Omental fat pad (tissue), 4 donors: ENCODE measurements at places on chromosomes 6 and 20.

DNA sequence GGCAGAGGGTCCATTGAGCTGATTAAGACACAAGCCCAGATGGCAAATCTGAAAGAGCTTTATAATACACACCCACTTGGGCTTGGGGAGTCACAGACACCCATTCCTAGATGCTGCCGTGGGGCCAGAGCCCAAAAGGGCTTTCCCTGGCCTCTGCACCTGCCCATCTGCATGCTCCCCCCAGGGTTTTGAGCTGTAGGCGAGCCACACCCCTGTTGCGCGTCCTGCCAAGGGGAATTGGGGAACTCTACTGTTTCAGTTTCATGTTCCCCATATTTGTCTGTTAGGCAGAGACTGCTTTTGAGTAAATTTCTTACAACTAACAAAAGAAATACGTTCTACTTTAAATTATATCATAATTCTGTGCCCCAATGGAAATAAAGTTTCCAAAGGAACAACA, 52.9 kb upstream of the FNDC1 start:
- no peak for DNase-seq

- no peak for DNase-seq
Measured at GRCh38 chr6:153218184-153218792, 87.2 kb upstream of the RGS17 start.

- no peak for DNase-seq
Measured at GRCh38 chr6:37699138-37699766, 1.6 kb upstream of the MDGA1 start.

DNA sequence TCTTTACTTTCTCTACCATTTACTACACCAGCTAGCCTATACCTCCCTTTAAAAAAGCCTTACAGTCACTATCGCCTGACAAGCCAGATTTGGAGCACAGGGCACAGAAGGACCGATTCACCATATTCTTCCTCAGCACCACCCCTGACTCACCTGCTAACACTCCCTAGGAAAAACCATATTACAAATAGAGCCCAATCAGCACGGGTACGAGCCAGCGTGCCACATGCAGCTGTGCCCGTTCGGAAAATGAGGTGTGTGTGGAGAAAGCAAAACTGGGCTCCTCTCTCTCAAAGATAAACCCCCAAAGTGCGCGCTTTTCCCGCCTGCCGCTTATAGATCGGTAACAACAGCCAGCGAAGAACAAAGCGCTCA, 1.2 kb downstream of the SYNCRIP start:
- DNase-seq = no peak

DNA sequence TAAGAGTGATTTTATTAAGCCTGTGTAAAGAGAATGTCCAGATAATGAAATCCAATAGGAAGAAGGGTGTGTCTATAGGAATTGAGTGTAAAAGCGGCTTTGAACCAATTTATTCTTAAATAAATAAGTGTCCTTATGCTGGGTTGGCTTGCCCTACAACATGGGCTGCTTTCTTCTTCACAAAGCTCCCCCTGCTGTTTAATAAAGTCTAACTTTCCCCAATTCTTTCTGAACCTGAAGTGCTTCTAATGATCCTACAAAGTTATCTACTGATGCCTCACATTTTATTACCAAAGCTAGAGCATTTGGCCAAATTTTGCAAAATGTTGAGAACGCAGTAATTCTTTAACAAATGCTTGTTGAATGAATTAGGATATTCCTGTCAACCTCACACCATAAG, 36.3 kb upstream of the SIRT5 start:
- DNase-seq = no peak

GRCh38 chr20:58131151-58131550, 97.3 kb downstream of the ANKRD60 start:
- DNase-seq = no peak
